ENCODE measurements at places on chromosomes 3 and 15.

GRCh38 chr15:46442901-46443590 is 808.2 kb downstream of the SQOR start:
- peak; percentile 64 for DNase-seq

- DNase-seq, result peak; percentile 88
Observed at GRCh38 chr15:69034352-69034751, 19.9 kb downstream of the NOX5 start.

DNA sequence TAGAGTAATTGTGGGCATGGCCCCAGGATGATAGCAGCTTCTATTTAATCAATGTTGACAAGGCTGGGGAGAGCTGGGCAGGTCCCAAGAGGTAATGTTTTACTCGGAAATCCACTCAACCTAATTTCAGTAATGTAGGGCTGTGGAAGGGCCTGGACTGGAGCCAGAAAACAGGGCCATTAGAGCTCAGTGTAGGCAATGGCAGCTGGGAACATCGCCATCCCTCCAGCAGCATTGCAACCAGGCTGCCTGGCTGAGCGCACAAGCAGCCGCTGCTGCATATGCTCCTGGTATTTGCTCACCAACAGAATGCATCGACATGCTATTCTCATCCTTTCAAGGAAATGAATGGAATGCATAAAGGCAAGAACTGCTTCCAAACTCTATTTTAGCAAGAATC is 90.0 kb downstream of the GAP43 start:
- DNase-seq, result no peak

DNA sequence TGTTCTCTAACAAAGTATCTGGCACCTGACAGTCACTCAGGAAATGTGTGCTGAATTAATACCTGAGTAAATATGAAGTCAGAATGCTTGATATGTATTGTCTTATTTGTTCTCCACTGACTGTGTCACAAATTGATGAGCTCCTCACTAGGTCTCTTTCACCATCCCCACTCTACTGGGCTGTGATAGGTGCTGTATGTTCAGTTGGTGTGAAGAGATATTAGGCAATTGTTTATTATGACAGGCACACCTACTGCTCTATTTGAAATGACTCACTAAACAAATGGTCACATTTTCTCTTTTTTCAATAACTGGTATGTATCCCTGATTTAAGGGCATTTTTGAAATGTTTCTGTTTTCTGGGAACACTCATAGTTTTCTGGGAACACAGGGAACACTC is 25.2 kb upstream of the CCDC39 start:
- DNase-seq, result no peak

DNA sequence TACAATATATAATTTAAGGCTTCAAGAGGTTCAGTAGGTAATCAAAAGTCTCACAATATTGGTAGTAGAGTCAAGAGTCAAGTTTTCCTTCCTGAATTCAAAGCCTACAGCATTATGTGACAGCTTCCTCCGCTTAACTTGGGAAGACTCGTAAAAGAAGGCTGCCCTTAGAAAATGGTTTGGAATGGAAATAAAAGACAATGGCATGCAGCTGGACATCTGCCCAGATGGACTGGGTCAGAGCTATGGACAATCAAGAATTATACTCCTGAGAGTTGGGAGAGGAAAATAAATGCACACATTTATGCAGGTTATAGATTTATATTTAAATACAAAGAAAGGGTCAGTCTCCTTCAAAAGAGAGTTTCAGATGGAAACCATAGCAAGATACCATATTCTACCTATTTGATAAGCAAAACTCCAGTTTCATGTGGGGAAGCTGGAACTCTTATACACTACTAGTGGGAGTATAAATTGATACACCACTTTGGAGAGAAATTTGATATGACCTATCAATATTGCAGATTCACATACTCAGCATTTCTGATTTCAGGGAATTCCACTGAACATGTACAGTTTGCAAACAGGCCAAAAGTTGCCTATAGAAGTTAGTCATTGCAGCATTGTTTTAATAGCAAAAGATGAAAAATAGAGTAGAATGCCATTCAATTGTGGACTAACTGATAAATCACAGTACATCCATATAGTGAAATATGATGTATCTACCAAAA is 6.1 kb downstream of the CRYBG3 start:
- no peak for DNase-seq

DNA sequence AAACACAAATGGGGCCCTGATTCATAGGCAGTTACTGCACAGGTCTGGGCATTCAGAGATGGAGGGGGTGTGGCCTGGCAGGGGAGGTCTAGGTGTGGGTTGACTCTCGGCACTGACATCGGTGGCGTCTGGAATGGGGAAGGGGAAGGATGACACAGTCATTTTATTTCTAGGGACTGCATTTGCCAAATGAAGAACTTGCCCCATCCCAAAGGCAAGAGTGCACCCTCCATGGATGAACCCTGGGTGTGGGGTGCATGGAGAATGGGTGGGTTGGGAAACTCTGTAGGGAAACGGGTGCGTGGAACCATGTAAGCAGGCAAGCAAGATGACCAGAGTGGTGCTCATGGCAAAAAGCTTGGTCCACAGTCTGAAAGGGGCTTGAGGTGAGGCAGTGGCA is 24.5 kb downstream of the SLC6A20 start:
- no peak for DNase-seq

DNA sequence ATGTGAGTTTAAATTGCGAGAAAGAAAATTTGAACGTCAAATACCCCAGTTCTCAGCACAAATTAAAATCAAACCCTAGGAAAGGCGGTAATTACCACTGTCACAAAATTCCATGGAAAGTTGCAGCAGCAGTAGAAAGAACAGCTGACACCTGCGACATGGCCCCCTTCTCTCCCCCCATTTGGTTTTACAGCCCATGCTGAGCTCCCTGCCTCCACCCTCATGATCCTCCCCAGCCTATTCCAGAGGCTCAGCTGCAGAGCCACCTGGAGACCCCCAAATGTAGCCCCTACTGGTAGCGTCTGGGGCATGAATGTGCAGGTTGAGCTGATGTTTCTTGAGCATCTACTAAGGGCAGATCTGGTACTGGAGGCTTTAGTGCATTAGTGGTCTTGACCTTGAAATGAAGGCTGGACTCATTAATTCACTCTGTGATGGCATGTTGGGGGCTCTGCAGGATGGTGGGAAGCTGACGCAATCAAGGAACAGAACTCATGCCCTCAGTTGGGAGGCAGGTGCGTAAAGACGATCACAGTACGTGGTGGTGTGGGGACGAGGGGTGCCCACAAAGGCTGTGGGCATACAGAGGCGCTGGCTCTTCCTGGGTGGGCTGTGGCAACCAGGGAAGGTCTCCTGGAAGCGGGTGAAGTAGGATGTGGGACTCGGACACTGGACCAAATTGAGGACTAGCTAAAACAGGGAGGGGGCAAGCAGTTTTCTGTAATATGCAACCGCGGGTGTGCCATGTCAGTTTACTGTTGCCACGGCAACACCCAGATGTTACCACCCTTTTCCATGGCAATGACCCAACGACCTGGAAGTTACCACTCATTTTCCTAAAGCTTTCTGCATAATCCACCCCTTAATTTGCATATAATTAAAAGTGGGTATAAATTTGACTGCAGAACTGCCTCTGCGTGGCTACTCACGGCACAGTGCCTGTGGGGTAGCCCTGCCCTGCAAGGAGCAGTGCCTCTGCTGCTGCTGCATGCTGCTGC is 39.8 kb downstream of the PRKCD start:
- DNase-seq, result no peak

DNA sequence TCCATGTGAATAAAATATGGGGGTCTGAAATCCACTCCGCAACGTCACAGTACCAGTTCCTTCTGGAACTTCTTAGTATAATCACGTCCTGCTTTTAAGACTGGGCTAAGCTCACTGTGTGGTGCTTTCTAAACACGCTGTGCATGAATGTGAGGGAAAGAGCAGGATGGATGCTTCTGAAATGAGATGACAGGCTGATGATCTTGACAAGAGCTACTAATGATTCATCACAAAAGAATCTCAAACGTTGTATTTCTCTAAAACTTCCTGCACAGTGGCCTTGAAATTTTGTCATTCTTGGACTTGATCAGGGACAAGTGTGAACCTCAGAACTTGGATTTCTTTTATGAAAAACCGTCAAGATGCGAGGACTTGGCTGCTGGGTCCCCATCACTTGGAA is 221.4 kb downstream of the CADPS start:
- no peak for DNase-seq

- DNase-seq, result no peak
Observed at GRCh38 chr3:76415384-76415783, 624.5 kb upstream of the ROBO2 start.

- no peak for DNase-seq
Observed at GRCh38 chr3:65808407-65808806, 230.3 kb downstream of the MAGI1 start.

DNA sequence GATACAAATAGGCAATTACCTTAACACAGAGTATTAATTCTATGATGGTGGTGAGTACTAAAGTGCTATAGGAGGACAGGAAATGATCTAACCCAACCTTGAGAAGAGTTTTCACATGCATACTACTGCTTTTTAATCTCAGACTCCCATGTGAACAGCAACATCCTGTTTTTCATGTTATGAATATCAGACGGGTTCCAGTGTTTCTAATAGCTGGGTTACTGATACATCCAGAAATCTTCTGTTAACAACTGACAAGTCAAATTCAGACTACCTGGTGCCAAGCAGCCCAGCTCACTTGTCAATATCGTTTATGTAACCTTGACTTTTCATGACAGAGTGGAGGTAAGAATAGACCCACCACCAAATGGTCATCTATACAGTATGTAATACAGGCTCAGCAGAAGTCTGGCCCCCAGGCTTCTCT is 220.2 kb upstream of the COL8A1 start:
- no peak for DNase-seq

GRCh38 chr15:100261302-100262240 is 80.2 kb downstream of the ADAMTS17 start:
- no peak for DNase-seq

DNA sequence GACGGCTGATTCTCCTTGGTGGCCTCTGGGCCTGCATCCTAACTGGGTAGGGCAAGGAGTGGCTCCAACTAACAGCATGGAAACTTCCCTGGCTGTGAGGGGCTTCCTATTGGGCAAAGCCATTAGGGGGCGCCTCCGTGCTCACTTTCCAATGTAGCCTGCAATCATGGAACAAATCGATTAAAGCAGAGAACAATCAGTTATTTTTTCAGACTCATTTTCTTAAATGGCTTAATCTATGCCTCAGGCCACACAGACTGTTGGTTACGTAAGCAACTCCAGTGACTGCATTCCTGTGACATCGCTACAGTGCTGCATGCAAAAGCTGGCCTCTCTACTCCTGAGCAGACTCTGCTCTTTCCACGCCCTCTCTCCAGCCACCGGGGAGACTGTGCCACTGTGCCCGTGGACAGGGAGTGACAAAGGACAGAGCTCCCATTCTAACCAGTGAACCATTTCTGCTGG is 278.9 kb downstream of the KLF13 start:
- DNase-seq, result peak; percentile 15

GRCh38 chr3:53668872-53669271 is 174.5 kb downstream of the CACNA1D start:
- DNase-seq, result no peak

GRCh38 chr15:88428053-88428452 is 39.1 kb downstream of the MRPL46 start:
- no peak for DNase-seq

DNA sequence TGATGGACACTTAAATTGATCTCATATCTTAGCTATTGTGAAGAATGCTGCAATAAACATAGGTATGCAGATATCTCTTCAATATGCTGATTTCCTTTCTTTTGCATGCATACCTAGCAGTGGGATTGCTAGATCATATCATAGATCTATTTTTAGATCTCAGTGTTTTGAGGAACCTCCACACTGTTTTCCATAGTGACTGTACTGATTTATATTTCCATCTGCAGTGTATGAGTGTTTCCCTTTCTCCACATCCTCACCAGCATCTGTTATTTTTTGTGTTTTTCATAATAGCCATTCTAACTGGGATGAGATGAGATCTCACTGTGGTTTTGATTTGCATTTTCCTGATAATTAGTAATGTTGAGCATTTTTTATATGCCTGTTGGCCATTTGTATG is 17.1 kb upstream of the RASA2 start:
- DNase-seq, result no peak

DNA sequence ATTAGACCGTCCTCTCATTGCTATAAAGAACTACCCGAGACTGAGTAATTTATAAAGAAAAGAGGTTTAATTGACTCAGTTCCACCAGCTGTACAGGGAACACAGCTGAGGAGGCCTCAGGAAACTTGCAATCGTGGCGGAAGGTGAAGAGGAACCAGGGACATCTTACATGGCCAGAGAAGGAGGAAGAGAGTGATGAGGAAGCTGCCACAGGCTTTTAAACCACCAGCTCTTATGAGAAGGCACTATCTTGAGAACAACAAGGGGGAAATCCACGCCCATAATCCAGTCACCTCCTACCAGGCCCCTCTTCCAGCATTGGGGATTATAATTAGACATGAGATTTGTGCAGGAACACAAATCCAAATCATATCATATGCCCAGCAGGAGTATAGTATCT is 138.5 kb downstream of the ALCAM start:
- DNase-seq, result no peak

DNA sequence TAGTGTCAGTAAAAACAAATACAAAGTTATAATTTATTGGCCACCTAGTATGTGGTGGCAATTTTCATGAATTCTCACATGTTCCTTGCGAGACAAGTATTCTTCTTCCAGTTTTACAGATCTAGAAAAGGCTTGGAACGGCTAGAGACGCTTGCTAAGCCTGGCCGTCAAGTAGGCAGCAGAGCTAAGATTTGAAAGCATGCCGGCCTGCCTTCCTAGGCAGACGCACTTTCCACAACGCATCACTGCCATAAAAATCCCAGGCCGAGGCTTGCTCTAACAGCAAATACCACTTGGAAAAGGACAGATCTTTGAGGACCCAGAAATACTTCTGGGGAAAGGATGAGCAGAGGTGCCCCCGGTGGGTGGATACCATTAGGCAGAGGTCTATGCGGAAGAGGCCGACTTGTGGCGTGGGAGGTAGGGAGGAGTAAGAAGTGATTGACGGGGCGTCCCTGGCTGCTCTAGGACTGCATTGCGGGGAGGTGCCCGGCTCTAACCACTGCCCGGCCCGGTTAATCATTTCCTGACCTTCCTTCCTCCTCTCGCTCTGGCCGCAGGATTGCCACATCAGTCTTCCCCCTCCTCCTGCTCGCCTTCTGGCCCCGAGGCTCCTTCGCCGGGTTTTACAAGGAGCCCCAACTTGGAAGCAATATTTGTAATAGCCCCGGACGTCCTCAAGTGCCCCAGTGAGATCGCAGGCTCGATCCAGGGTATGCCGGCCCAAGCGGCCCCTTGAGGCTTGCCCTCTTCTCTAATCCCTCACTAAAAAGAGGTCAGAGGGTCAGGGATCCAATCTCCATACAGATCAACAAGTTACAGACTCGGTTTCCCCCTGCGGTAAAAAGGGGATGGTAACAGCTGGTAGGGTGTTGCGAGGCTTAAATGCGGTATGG is 1.3 kb upstream of the USP3 start:
- peak; percentile 99 for DNase-seq

GRCh38 chr3:71456156-71456555 is 127.4 kb downstream of the FOXP1 start:
- DNase-seq, result no peak
